ENCODE measurements at places on chromosomes 11 and 22. TPM values are rescaled to one million over a fixed set of nuclear protein-coding genes. Genes with fewer than 3 reads are reported as not detected.

GRCh38 chr11:21053466-21053865 is 384.1 kb downstream of the NELL1 start:
- DNase-seq, result no peak

DNA sequence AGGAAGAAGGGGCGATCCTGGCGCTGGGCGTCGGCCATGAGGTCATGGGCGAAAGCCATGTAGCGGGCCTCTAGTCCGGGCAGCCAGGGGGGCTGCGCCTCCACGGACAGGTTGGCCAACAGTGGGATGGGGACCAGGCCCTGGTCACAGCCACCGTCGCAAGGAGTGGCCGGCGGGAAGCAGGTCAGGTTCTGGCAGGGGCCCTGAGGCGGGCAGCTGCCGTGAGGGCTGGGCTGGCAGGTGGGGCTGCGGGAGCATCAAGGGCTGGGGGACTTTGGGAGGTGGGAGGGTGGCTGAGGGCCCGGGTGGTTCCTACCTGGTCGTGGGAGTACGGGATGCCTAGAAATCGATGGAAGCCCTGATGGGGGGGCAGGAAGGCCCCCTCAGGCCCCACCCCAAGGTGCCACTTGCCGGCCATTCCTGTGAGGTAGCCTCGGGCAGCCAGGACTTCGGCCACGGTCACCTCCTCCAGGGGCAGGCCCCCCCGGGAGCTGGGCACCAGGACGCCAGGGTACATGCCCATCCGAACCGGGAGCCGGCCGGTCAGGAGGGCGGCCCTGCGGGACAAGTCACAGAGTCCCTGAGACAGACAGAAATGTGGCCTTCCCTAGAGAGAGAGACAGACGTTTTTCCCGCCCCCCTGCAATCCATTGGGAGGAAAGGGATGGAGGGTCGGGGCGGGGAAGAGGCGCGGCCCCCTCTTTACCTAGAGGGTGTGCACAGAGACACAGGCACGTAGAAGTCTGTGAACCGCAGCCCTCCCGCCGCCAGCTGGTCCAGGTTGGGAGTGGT is 906 bp downstream of the ARSA start:
- DNase-seq, result peak; percentile 37

KCTD14 gene
- 0.17 TPM for total RNA-seq

MMP27 gene
- total RNA-seq, result not detected

- DNase-seq, result no peak
Measured at GRCh38 chr11:17314232-17314547, 37.4 kb upstream of the NCR3LG1 start.

DNA sequence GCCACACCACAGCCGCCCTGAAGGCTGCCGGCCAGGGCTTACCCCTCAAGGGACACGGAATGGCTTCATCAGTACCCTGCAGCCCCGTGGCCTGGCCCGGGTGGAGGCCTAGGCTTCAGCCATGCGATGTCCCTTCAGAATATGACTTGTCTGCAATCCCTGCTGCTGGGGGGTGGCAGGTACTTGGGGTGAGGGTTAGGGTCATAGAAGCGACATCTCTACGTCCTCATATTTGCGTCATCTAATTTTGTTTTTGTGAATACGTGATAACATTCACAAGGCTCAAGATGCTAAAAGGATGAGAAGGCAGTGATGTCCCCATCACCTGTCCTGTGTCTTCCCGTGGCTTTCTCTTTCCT is 6.4 kb downstream of the CCND1 start:
- no peak for DNase-seq

DNA sequence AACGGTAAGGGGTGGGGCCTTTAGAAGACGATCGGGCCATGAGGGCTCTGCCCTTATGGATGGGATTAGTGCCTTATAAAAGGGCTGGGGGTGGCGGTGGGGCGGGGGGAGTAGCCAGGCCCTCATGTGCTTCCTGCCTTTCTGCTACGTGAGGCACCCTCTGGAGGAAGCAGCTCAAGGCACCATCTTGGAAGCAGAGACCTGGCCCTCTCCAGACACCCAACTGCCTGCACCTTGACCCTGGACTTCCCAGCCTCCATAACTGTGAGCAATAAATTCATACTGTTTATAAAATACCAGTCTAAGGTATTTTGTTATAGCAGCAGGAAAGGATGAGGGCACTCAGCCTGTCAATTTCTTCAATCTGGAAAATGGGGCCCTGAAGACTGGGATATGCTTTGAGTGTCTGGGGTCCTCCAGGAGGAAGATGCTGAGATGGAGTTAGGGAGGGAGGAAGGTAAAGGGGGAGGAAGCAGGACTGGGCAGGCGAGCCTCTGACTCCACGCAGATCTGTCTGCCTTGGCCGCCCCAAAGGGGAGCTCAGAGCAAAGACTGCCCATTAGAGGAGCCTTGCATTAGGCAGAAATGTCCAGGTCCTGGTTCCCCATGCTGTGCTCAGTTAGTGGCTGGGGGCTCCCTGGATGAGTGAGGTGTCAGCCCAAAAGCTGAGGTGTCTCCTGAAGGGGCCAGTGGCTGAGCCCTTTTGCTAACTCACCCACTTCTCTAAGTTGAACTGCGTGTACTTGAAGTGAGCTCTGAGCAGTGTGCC is 5.3 kb downstream of the CABP2 start:
- DNase-seq, result no peak

OR10D3 gene
- not detected for total RNA-seq

DDTL gene
- 2.0 TPM for total RNA-seq

TRIM49 gene
- not detected for total RNA-seq

GRCh38 chr11:104908186-104908531 is 9.9 kb upstream of the CASP12 start:
- no peak for DNase-seq

GRCh38 chr22:44935724-44936123 is 74.1 kb downstream of the PHF21B start:
- no peak for DNase-seq

GRCh38 chr11:33507356-33507755 is 193.3 kb downstream of the C11orf91 start:
- no peak for DNase-seq

DNA sequence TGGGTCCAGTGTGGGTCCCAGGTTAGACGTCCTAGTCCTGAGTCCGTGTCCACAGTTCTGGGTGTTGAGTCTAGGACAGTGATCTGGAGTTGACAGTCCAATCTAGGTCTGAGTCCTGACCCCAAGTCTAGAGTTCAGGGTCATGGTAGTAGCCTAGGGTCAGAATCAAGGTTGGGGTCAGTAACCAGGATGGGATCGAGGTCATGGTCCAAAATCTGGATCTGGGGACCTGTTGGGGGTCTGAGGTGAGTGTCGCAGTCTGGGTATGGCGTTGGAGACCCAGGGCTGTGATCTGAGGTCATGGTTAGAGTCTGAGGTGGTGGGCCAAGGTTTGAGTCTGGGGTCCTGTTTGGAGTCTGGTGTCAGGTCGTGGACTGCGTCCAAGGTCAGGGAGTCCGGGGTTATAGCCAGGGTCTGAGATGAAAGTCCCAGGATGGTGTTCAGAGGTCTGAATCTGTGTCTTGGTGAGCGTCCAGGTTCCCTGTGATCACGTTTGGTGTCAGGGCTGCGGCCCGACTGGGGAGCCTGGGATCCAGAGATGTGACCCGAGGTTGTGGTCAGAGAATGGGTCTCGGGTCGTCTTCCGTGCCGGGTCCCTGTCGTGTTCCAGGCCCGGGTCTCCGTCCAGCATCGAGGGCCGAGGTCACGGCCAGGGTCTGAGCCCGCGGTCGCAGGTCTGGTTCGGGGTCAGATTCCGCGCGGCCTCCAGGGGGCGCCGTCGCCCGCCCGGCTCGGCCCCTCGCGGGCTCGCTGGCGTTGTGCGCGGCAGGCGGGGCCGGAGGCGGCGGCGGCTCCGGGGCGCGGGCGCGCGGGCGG is 432 bp upstream of the GRK2 start:
- DNase-seq, result peak; percentile 84

GRCh38 chr22:32904044-32904443 is 102.5 kb downstream of the TIMP3 start:
- DNase-seq, result peak; percentile 23

DNA sequence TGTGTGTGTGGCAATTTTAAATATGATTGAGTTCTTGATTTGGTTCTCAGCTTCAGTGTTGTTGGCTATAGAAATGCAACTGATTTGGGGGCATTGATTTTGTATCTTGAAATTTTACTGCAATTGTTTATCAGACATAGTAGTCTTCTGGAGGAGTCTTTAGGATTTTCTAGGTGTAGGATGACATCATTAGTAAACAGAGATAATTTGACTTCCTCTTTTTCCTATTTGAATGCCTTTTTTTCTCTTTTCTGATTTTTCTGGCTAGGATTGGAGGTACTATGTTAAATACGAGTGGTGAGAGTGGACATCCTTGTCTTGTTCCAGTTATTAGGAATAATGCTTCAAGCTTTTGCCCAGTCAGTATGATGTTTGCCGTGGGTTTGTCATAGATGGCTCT is 124.9 kb downstream of the MSANTD4 start:
- DNase-seq, result no peak

GRCh38 chr11:64804346-64805210 is 1.6 kb upstream of the MAP4K2 start:
- peak; percentile 26 for DNase-seq

DNA sequence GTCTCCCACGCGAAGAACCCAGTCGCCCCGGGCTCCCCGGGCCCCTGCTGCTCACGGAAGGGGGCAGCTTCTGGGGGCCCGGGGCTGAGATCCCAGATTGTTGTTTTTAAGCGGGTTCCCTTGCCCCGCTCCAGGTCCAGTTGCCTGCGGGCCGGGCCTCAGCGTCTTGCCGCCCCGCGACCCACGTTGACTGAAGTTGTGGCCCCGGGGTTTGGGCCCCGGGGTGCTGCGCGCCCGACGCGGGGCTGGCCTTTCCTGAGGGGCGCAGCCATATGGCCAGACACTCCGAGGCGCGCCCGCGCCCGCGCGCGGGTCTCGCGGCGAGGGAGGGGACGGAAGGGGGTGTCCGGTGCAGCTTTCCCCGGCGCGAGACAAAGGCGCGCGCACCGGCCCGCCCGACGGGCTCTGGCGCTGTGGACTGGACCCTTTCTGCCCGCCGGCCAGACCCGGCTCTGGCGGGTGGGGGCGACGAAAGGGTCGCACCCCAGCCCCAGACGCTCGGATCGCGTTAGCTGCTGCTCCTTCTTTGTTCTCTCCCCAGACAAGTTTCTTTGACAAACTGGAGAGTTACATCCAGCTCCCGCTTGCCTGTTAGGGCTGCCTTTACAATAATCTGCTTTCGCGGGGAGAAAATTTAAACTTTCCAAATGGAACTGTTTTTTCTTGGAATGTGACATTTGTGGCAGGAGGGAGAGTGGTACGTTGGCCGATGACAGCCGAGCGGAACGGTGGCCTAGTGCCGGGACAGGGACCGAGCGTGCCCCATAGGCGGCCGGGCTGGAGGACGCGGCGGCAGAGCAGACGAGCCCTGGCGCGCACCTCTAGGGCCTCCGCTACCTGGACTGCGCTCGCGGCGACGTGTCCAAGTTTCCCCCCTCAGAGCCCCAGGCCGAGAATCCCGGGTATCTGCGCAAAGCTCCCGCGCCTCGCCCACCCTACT is 716 bp downstream of the AMOTL1 start:
- no peak for DNase-seq

GRAP2 gene
- 38.1 TPM for total RNA-seq

- DNase-seq, result no peak
Measured at GRCh38 chr11:122633219-122633829, 22.2 kb upstream of the UBASH3B start.

JHY gene
- total RNA-seq, result 1.6 TPM

NXPE2 gene
- not detected for total RNA-seq

GRCh38 chr22:22446517-22446916 is 62.0 kb downstream of the ZNF280B start:
- no peak for DNase-seq

MRGPRF gene
- total RNA-seq, result not detected

DNA sequence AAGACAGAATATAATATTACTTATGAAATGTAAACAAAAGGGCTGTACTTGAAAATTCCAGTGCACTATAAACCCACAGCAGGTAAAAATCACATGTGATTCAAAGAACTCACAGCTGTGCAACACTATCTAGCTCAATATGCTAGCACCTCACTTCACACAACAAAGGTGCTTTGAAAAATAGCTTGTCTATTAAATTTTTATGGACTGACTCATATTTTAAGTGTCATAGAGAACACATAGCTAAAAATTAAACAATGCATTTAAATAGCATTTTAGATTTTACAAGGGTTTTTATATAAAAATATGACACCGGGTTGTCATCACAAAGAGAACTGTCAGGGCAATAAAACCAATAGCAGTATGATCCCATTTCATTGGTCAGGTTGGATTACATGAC is 1390.5 kb upstream of the TENM4 start:
- DNase-seq, result no peak

DNA sequence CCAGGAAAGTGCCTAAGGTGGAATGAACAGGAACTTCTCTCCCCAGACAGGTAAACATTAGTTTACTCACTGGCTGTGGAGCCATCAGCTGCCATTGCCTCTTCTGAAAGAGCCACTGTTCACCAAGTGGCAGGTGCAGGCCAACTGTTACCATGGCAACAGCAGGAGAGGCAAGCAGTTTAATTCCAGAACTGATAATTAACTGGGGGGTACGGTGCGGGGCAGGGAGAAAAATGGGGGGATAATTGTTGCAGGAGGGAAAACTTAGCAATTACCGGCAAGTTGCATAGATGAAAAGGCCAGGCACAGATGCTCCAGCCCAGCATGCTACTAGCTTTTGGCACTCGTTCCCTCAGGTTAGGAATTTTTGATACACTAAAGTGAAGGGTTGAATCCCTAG is 85.1 kb downstream of the TRIM44 start:
- no peak for DNase-seq

GRCh38 chr11:114987186-114987760 is 308.9 kb downstream of the NXPE2 start:
- DNase-seq, result no peak

DNA sequence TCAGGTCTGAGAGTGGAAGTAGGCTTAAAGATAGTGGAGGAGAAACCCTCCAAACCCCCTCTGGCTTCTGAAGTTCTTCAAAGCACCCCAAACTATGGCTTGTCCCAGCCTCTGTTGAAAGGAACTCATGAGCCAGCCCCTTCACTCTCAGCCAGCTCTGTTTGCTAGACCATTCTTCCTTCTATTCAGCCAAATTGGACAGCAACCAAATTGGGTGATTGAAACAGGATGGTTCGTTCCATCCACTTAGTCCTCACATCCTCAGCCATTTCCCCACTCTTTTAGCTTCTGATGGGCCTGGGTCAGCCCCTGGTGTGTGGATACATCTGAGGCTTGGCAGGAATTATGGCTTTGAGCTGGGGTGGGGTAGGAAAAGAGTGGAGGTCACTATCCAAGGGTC is 4.5 kb downstream of the HTR3A start:
- DNase-seq, result no peak

GRCh38 chr22:28379075-28379779 is 300.4 kb downstream of the TTC28 start:
- no peak for DNase-seq
